LHCN-M2 (cell line): ENCODE measurements at places on chromosomes 11 and 22. TPM values are rescaled to one million over a fixed set of nuclear protein-coding genes. Genes with fewer than 3 reads are reported as not detected.
A peak's percentile ranks its signal among the peaks of the same experiment; 100 is the strongest.

GRCh38 chr11:43802509-43802908, 78.1 kb upstream of the ALKBH3 start:
- peak; percentile 22 for DNase-seq

DNA sequence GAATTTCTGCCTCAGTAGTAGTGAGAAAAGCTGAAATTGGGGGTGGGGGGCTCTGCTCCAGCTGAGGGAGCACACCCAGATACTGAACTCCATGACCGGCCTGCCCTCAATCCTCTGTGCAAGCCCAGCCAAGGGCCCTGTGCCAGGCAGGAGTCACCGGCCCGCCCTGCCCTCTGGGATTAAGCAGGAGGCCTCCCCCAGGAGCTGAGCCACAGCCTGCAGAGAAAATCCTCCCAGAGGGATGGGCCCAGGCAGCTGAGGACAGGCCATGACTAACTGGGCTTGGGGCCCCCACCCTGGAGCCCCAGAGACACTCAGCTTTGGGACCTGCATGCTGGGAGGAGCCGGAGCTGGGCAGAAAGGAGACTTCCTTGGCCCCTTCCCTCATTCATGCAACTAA, 48.8 kb downstream of the MN1 start:
- DNase-seq, result peak; percentile 38

DNA sequence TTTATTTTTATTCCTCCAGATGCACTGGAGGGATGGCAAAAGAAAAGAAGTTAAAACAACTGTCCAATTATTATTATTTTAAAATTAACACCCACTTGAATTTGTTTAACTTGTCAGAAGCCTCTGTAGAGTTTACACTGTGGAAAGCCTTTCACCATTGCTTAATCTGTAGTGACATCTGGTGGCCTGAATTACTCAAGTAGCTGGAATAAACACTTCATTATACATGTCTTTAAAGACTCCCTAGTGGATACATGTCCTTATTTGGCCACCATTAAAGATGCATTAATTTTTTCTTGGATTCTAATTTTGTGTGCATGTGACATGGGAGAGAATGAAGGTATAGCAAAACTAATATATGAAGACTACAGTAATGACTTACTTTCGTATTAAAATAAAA, 1496.5 kb downstream of the FAM181B start:
- DNase-seq, result no peak

- peak; percentile 25 for DNase-seq
Measured at GRCh38 chr11:60872961-60873524, 5.7 kb downstream of the ZP1 start.

- peak; percentile 65 for DNase-seq
Measured at GRCh38 chr11:75337195-75337654, 14.2 kb downstream of the ARRB1 start.

DNA sequence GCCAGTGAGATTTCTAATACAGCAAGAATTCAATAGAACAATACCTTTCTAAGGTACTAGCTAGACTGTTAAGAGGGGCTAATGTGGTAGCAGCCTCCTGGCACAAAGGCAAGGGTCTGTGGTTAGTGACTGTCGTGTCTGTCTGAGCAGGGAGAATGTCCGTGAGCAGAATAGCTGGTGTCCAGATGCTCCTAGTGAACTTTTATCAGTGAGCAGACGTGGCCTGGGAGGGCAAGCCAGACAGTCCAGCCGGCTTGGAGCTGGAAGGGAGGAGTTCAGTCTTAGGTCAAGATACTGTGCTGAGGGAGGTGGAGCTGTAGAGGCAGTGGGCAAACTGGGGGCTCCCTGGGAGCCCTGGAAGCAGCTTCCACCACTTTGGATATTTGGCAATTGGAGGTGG, 138.6 kb downstream of the TEAD1 start:
- no peak for DNase-seq

DNA sequence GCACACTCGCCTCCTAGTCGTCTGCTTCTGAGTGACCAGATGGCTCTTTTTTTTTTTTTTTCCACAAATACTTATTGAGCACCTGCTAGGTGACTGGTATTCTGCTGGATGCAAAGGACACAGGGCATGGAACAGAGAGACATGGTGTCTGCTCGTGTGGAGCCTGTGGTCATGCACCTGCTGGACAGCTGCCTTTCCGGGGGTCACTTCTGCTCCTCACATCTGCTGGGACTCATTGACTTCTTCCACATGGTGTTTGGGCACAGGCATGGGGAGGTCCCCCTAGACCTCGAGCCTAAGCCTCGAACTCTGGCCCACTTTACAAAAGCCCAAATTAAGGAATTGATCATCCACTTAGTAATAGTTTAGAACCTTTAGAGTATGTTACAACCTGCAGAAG, 39.5 kb upstream of the EMID1 start:
- no peak for DNase-seq

DNA sequence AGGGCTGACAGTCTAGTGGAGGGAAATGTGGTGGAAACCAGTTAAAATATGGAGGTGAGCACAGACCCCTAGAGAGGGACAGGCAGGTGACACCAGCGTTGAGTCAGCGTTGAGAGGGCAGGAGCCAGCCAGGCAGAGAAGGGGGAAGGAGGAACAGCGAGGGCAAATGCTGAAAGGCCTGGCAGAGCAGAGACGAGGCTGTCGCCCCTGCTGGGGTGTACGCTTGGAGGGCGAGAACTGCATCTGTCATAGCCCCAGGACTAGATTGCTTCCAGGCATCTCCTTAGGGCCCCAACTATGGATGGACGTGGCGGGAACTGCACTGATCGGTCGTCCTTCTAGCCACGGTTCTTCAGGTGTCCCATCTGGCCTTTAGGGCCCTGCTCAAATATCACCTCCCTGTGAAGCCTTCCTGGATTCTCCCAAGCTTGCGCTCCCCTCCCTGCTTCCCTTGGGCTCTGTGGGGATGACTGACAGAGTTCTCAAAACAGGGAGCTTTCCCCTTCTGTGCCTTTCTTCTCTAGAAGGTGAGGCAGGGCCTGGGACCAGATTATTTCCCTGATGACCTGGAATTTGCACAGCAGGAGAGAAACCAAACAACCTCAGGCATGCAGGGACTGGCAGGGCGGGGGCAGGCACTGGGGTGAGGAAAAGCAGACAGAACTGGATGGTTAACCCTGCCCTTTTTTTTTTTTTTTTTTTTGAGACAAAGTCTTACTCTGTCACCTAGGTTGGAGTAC, 11.1 kb downstream of the SYNGR1 start:
- DNase-seq, result no peak

- DNase-seq, result no peak
Measured at GRCh38 chr11:24234822-24235508, 261.9 kb upstream of the LUZP2 start.

DNA sequence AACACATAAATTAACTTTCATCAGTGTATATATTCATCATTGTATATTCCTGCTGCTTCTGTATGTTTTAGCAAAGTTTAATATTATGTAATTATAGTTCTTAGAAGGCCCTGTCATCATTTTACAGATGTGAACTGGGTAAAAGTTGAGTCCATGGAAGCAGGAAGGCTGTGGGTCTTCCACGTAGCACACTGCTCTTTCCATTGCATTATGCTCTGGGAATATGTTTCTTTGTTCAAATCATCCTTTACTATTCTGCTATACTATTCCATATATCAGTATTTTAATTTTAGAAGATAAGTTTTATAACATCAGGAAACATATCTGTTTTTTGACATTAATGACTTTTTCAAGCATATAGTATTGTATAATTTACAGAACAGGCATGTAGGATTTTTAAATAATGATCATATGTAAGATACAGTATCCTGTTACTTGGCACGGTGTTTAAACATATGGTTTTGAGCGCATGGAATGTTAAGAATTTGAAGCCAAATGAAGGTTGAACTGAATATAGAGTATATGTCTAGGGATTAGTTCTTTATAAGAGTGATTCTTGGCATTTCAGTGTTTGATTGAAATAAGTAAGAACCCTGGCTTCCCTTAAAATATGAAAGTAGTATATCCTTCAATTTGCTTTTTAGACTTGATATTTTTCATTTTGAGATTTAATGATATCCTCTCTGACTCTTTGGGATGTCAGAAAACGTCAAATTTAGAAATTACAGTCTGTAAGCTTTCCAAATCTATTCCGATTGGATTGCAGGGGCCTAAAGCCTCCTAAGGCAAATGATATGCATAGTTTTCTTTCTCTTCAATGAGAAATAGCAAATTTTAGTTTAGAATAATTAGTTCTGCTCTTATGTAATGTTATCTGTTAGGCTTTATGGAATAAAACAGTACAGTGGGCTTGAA, 8.6 kb downstream of the CCDC81 start:
- no peak for DNase-seq

- no peak for DNase-seq
Measured at GRCh38 chr22:48858121-48858520, 969.6 kb downstream of the BRD1 start.

- DNase-seq, result no peak
Measured at GRCh38 chr11:16296273-16296672, 60.1 kb downstream of the SOX6 start.

DNA sequence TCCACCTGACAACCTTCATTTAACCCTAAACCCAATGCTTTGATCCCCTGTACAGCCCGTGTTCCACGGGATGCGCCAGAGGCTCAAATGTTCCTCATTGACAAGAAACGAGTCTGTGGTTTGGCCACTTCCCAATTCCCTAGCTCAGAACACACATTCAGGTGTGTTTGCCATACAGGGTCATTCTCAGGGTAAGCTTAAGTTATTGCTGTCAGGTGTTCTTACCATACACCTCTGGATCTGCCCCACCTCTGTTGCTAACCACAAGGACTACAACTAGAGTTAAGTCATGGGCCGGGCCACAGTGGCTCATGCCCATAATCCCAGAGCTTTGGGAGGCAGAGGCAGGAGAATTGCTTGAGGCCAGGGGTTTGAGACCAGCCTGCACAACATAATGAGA, 45.6 kb upstream of the POLD3 start:
- DNase-seq, result no peak

DNA sequence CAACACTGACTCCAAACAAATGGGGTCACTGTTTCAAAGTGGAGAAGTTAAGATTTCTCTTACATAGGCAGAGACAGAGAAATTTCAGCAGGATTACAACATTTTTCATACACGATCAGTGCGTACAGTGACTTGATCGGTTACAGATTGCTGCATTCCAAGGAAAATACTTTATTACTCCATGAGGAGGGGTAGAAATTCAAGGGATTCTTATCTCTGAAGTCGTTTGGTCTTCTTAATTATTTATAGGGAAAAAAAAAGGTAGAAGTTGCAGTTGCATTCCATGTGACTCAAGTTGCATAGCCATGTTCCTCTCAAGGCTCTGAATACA, 10.7 kb upstream of the SMIM38 start:
- DNase-seq, result no peak

DNA sequence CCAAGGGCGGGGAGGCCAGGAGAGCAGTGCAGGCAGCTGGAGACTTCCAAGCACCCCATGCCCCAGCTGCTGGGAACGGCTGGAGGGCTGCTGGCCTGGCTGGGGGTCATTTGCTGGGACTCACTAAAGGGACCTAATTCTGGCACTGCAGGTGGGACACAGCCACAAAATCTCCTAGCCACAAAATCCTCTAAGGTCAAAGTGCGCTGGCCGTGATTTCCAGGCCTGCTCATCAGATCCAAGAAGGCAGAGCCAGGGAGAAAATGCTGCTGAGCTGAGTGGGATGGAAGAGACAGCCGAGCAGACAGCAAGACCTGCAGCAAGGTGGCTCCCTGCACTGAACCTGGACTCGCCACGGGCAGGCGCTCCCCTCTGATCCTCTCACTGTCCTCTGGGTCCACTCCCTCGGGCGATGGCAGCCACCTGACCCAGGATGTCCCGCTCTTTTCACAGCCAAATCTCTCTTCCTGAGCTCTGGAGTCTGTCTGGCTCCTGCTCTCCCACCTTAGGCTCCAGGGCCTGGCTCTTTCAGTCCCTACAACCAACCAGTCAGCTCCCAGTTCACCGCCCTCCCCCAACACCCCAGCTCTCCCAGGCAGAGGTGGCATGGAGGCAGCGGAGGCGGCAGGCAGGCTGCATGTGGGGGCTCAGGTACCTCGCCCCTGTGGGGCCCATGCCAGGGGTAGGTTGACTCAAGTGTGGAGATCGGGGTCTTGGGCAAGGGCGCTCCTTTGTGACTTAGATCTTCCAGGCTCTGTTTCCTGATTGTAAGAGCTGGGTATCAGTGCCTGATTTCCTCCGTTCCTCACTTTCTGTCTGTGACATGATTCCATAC, 14.5 kb downstream of the OVOL1 start:
- DNase-seq, result no peak

Gene OR51E2
- total RNA-seq, result not detected in 2 replicates

Gene TUBGCP6
- total RNA-seq, result 29.8 and 34.6 TPM in 2 replicates

Gene NAALADL1
- not detected in 2 replicates for total RNA-seq

Gene SMC1B
- not detected in 2 replicates for total RNA-seq
